Activated CD4-positive, alpha-beta T cell treated with anti-CD3 and anti-CD28 coated beads for 1 hour (primary cell): ENCODE measurements at places on chromosomes 12 and 14.

- DNase-seq: peak; percentile 80
Measured at GRCh38 chr14:23057757-23058653, 685 bp upstream of the CDH24 start.

DNA sequence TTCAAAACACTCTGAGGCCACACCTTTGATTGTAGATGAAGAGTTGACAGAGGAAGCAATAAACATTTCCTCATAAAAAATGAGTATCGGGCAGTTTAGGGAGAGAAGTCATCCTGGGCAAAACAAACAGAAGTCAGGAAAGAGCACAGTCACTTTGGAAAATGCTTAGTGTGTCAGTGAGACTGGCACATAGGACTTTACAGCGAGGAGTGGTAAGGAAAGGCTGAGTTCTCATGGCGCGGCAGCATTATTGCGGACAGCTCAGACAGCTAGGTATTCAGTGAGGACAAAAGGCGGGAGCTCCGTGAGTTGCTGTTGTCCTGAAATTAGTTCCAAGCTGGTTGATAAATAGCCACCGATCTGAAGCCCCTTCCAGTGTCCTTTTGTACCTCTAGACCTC is 229.9 kb downstream of the SNAPC1 start:
- no peak for DNase-seq

DNA sequence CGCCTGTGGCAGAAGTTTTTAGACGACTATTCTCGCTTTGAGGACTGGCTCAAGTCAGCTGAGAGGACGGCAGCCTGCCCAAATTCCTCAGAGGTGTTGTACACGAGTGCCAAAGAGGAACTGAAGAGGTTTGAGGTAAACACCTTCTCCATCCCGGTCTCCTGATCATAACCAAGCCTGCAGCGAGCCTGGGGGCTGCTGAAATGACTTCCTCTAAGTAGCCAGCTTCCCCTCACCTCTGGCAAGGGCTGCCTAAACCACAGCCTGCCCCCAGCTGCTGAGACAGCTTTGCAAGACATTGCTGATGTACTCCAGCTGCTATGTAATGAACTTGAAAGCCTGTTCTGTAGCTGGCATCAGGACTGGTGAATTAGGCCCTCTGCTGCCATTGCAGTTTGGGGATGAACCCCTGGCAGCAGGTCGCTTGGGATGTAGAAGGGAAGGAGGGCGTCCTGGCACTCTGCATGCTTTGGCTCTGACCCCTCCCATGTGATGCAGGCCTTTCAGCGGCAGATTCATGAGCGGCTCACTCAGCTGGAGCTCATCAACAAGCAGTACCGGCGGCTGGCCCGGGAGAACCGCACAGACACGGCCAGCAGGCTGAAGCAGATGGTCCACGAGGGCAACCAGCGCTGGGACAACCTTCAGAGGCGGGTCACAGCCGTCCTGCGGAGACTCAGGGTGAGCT is 84.6 kb downstream of the ESR2 start:
- DNase-seq: no peak

DNA sequence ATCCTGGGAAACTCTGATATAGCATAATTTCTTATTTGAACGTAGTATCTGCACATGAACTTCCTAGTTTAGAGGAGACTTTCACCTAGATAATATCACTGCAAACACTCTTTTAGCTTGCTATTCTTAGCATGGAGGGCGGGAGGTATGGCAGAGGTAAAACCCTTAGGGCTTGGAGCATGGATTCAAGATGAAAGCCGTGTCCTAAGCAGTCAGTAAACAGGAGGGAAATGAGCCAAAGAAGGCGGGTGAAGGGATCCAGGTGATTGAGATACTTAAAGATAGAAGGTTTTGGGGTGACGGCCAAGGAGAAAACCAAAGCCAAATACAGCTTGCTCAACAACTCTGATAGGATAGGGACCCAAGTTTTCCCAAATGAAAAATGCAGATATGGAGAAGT is 107.1 kb upstream of the BCAT1 start:
- no peak for DNase-seq

DNA sequence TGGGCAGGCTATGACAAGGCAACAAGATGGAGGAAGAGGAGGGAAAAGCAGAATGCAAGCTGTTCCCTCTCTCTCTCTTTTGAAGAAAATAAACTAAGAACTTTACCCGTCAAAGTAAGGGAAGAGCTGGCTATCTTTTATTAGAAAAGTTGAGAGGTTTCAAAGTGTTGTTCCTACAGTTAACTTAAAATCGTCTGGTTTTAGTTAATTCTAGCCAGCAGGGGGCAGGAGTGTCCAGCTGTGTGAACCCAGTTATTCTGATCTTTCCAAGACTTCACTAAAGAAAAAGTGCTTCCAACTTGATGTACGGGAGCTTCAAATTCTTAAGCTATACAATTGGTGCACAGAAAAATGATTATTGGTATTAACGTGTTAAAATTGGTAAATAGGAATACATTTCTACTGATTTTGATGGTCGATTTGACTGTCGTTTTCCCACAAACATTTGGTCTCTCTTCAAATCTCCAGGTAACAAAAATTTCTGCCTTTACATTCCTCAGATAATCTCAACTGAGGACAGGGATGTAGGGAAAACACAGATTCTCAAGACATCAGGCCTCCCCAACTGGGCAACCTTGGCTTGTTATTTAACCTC is 28.4 kb upstream of the MON2 start:
- DNase-seq: no peak

- no peak for DNase-seq
Measured at GRCh38 chr14:72155379-72155993, 223.3 kb downstream of the RGS6 start.

GRCh38 chr12:31832740-31833729 is 104.2 kb upstream of the AMN1 start:
- DNase-seq: no peak

GRCh38 chr14:104573930-104574329 is 5.6 kb upstream of the C14orf180 start:
- no peak for DNase-seq
